ENCODE measurements at places on chromosomes 3 and 15. TPM values are rescaled to one million over a fixed set of nuclear protein-coding genes. Genes with fewer than 3 reads are reported as not detected.

- H3K4me3 ChIP-seq: no peak overlapping the region
- peaks cover 96% of the 10 kb centered on the region for H3K36me3 ChIP-seq
- H3K4me1 ChIP-seq: peaks cover 60% of the 10 kb centered on the region
- no peaks in the 10 kb centered on the region for H3K27me3 ChIP-seq
- H3K27ac ChIP-seq: peak overlapping the region; percentile 35
- DNase-seq: no peak
Observed at GRCh38 chr3:63992516-63993209, 30.6 kb downstream of the PSMD6 start.

- H3K27ac ChIP-seq: no peak overlapping the region
- no peaks in the 10 kb centered on the region for H3K4me1 ChIP-seq
- no peak overlapping the region for H3K4me3 ChIP-seq
- H3K27me3 ChIP-seq: peaks cover 6% of the 10 kb centered on the region
Observed at GRCh38 chr3:63328365-63328764, 50.3 kb downstream of the SYNPR start.

- H3K4me1 ChIP-seq: peaks cover 4% of the 10 kb centered on the region
- no peak overlapping the region for H3K4me3 ChIP-seq
- H3K36me3 ChIP-seq: no peaks in the 10 kb centered on the region
Observed at GRCh38 chr15:89874926-89875564, 18.7 kb downstream of the AP3S2 start.

DNA sequence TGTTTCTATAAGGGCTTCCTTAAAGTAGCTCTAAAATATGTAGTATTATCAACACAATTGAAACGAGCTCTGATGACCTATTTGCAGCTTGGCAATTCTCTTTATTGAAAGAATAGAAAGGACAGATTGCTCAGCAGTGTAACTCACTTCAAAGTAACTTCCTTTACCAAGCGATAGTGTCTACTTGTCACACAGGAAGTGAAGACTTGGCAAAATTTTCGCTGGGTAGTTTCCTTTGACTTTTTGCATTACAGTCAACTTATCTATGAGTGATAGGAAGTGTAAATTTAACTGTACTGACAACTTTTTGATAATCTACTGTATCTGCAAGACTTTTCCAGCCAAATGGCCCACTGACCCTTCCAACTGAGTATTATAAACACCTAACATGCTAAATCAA lies 22.8 kb downstream of the SLC9A9 start:
- H3K27ac ChIP-seq: peak overlapping the region; percentile 66
- H3K4me1 ChIP-seq: peaks cover 33% of the 10 kb centered on the region
- no peak overlapping the region for H3K4me3 ChIP-seq
- no peak for DNase-seq
- no peaks in the 10 kb centered on the region for H3K27me3 ChIP-seq

DNA sequence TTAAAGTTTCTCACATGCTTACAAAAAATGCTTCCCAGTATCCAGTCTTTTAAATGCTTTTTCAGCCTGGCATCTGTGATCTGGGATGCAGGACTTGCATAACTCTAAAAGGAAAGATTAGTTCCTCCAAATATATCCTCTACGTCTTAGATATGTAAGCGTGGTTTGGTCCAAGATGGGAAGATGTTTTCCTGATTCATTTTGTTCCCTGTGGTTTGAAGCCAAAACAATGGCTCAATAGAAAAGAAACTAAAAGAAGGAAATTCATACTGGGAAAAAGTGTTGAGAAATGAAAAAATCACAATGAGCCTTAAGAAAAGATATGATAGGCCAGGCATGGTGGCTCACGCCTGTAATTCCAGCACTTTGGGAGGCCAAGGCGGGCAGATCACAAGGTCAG lies 1002.8 kb downstream of the NAALADL2 start:
- no peaks in the 10 kb centered on the region for H3K27me3 ChIP-seq
- no peaks in the 10 kb centered on the region for H3K36me3 ChIP-seq
- no peak overlapping the region for H3K4me3 ChIP-seq
- no peak for DNase-seq
- no peaks in the 10 kb centered on the region for H3K4me1 ChIP-seq
- no peak overlapping the region for H3K27ac ChIP-seq

- H3K4me1 ChIP-seq: no peaks in the 10 kb centered on the region
- H3K36me3 ChIP-seq: no peaks in the 10 kb centered on the region
- H3K27me3 ChIP-seq: peaks cover 23% of the 10 kb centered on the region
Observed at GRCh38 chr3:99783011-99783573, 34.6 kb upstream of the CMSS1 start.

GRCh38 chr15:75200765-75201615 lies 692 bp upstream of the C15orf39 start:
- H3K4me1 ChIP-seq: peaks cover 40% of the 10 kb centered on the region
- H3K4me3 ChIP-seq: peak overlapping the region; percentile 94
- peak; percentile 30 for DNase-seq
- H3K36me3 ChIP-seq: peaks cover 3% of the 10 kb centered on the region

DNA sequence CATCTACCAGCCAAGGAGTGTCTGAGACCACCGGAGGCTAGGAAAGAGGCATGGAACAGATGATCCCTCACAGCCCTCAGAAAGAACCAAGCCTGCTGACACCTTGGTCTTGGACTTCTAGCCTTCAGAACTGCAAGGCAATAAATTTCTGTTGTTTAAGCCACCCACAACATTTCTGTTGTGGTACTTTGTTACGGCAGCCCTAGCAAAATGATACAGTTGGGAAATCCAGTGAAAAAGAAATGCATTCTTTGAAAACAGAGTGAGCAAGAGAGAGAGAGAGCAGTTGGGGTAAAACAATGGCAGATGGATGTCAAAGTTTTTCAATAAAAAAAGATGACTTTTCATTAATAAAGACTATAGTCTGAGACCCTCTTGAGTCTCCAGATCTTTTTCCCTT lies 219.4 kb downstream of the NFKBIZ start:
- H3K27me3 ChIP-seq: no peaks in the 10 kb centered on the region
- no peak for DNase-seq
- H3K4me3 ChIP-seq: no peak overlapping the region
- H3K36me3 ChIP-seq: no peaks in the 10 kb centered on the region
- H3K27ac ChIP-seq: no peak overlapping the region

DNA sequence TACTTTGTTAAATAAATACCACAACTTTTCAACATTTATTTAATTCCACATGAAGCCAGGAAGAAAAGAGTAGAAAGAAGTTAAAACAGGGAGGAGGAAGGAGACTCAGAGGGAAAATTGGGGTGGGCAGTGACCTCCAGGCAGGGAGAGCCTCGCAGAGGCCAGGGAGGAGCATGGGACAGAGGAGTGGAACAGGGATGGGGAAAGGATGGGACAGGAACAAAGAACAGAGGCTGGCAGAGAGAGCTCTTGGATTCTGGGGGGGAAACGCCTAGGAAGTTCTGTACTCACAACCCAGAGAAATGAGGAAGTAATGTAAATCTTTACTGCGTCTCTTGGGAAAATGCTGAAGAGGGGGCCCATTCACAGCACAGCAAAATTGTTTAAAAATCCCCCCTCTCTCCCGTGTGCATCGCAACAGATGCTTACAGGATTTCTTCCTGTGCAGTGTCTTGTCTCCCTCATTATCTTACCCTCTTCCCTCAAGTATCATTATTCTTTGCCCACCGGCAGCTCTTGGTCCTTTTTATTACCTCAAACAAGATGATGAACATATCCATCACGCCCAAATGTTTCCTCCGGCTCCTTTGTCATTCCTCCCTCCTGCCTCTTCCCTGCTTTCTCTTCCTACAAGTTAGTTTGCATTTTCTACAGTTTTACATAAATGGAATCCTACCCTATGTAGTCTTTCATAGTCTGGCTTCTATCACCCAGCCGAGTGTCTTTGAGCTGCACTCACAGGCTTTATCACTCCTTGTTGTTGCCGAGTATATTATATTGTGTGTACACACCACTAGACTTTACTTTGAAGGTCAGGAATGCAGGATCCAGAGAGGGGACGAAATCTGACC lies 65.5 kb downstream of the ARHGAP31 start:
- no peak for DNase-seq
- H3K27ac ChIP-seq: peak overlapping the region; percentile 75
- H3K4me3 ChIP-seq: no peak overlapping the region
- H3K4me1 ChIP-seq: no peaks in the 10 kb centered on the region

DNA sequence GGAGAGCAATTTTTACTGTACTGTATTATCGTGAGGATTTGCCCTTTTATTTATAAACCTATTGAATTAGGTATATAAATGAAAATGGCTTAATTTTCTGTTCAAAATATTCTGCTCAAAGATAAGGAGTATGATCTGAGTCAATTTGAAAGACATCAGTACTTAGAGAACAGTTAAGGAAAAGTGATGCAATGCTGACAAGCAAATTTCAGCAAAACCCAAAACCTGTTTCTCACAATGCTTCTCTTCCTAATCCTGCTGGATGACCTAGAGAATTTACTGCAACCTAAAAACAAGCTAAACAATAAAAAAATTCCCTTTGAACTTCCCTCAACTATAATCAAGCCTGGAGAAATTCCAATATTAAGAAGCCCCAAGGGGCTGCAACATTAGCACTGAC lies 82.7 kb downstream of the RFX7 start:
- no peak overlapping the region for H3K27ac ChIP-seq
- peaks cover 9% of the 10 kb centered on the region for H3K36me3 ChIP-seq
- H3K4me3 ChIP-seq: no peak overlapping the region
- DNase-seq: no peak
- no peaks in the 10 kb centered on the region for H3K27me3 ChIP-seq

DNA sequence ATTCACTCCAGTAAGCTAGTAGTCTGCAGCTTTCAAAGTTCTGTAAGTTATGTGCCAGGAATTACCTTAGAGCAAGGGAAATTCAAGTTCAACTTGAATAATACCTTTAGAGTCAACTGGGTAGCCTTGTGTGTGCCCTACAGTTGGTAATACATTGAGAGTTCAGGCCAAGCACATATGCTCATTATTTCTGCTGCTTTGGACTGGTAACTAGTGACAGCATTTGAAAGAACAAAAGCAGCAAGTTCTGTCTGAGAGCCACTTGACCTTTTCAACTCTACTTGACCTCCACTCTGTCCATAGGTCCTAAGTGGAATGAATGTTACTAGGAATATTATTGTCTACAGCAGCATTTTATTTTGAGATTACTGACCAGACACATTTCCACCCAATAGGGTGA lies 723.5 kb downstream of the NLGN1 start:
- H3K27ac ChIP-seq: no peak overlapping the region
- no peaks in the 10 kb centered on the region for H3K4me1 ChIP-seq
- H3K4me3 ChIP-seq: no peak overlapping the region
- DNase-seq: no peak
- H3K36me3 ChIP-seq: no peaks in the 10 kb centered on the region

DNA sequence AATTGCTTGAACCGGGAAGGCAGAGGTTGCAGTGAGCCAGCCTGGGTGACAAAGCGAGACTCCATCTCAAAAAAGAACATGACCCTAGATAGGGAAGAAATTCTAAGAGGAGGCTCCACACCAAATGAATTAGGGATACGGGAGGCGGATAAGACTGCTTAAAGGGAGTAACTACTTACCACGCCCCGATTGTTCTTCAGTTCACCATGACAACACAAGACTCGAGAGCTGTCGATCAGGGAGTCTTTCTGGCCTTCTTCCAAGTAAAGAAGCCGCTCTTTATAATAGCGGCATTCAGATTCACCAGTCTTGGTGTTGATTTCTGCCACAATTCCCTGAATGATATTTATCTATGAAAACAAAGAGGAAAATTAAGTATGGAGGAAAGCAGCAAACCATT lies 53.9 kb upstream of the TASOR start:
- peaks cover 26% of the 10 kb centered on the region for H3K4me1 ChIP-seq
- H3K36me3 ChIP-seq: peaks cover 3% of the 10 kb centered on the region
- H3K27ac ChIP-seq: peak overlapping the region; percentile 85
- no peak for DNase-seq

GRCh38 chr3:158768881-158769543 lies 32.8 kb upstream of the MFSD1 start:
- H3K36me3 ChIP-seq: peaks cover 4% of the 10 kb centered on the region
- DNase-seq: no peak
- no peak overlapping the region for H3K4me3 ChIP-seq
- no peak overlapping the region for H3K27ac ChIP-seq

DNA sequence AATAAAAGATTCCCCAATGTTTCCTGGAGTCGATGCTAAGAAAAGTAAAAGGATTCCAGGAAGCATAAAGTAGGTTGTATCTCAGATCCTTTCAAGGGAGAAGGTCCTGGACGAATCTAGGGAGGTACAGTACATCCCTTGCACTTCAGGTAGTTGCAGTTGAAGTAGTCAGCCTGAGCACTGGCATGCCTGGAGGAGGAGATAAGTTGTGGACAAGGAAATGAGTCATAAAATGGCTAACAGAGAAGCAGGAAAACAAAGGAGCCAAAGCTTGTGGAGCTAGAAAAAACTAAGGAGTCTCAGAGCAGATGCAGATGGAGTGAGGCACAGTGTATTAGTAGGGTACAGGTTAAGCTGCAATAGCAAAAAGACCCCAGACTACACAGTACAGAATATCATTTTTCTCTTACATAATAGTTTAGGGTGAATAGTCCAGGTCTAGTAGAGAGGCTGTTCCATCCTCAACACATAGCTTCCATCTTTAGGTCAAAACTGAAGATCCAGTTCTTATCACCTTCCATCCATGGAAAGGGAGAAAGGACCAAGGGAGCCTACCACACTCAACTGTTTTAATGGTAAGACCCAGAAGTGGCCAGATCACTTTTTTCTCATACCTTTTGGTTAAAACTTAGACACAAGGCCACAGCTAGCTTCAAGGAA lies 41.3 kb downstream of the COL6A5 start:
- no peaks in the 10 kb centered on the region for H3K36me3 ChIP-seq
- no peak overlapping the region for H3K4me3 ChIP-seq
- no peaks in the 10 kb centered on the region for H3K4me1 ChIP-seq
- no peak for DNase-seq
- H3K27ac ChIP-seq: no peak overlapping the region

GRCh38 chr15:27635916-27636315 lies 463.2 kb downstream of the OCA2 start:
- H3K4me3 ChIP-seq: no peak overlapping the region
- H3K27ac ChIP-seq: no peak overlapping the region
- DNase-seq: no peak
- H3K4me1 ChIP-seq: no peaks in the 10 kb centered on the region
- H3K36me3 ChIP-seq: no peaks in the 10 kb centered on the region
- no peaks in the 10 kb centered on the region for H3K27me3 ChIP-seq

DNA sequence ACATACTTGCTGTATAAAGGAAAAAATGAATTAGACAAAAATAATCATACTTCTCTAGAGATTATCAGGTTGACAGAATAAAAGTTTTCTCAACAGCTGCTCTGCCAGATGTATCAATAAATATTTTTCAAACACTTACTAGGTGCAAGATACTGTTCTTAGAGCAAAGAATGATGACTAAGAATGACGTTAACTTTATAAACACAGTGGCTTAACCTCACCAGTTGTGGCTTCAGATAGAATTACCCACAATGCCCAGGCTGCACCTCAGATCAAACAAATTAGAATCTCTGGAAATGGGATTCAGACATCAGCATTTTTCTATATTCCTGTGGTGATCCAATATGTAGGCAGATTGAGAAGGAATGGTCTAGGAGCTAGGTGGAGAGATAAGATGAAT lies 422.4 kb upstream of the ATP11B start:
- no peak overlapping the region for H3K27ac ChIP-seq
- DNase-seq: no peak
- H3K36me3 ChIP-seq: no peaks in the 10 kb centered on the region
- H3K4me3 ChIP-seq: no peak overlapping the region
- no peaks in the 10 kb centered on the region for H3K4me1 ChIP-seq

Gene UROC1
- polyA plus RNA-seq: 0.07 TPM

Gene RETNLB
- not detected for polyA plus RNA-seq

Gene ECE2
- polyA plus RNA-seq: not detected

Gene TTBK2
- 11.2 TPM for polyA plus RNA-seq

Gene SYNPR
- polyA plus RNA-seq: not detected

Gene GOLGA8J
- polyA plus RNA-seq: not detected

Measured in naive thymus-derived CD8-positive, alpha-beta T cell (primary cell).